ENCODE measurements at places on chromosomes 5 and 9.

DNA sequence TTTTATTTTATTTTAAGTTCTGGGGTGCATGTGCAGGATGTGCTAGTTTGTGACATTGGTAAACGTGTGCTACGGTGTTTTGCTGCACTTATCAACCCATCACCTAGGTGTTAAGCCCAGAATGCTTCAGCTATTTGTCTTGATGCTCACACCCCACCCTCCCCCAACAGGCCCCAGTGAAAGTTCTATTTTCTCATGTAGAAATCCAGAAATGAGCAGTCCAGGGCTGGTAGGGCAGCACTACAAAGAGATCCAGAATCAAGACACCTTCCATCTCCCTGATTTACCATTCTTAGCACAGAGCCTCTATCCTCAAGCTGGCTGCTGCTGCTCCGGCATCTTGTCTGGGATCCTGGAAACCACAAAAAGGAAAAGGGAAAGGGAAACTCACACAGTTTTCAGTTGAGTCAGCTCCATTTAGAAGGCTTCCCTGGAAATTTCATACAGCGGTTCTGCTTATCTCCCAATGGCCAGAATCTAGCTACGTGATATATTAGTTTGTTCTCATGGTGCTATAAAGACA, 85.4 kb upstream of the SMARCA2 start:
- no peak for DNase-seq

- DNase-seq: no peak
Observed at GRCh38 chr9:134328341-134328840, 2.1 kb downstream of the RXRA start.

- DNase-seq: no peak
Observed at GRCh38 chr5:44640945-44641456, 167.7 kb upstream of the MRPS30 start.

DNA sequence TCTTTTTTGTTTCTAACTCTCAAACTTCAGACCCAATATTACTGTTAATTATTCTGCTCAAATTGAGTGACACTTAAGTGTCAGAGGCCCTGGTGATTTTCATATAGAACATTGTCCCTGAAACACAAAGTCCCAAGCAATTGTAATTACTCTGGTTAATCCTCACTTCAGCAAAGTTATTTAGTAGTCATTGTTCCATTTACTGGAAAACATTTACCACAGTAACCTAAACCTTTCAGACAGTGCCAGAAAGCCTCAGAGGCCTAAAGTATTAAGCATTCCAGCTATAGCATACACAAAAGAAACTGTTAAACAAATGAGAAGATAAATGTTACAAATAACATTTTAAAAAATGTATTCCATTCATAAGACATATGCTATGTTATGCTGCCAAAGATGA, 237.2 kb upstream of the CDH6 start:
- no peak for DNase-seq

DNA sequence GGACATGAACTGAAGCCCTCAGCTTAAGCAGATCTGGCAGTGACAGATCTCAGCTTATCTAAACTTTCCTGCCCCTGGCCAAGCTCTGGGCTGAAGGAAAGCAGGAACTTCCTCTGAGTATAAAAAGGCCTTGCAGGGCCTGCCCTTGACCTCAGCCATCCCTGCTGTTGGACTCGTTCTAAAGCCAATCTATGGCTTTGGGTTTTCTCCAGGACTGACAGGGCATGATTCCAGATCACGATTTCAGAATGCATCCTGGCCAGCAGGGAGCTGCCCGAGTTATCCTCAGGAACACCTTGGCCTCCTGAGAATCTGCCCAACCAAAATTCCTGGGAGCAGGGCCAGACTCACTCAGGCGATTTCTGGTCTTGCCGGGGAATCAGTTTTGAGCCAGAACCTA, 502.7 kb downstream of the TLE4 start:
- no peak for DNase-seq
